ENCODE measurements at places on chromosomes 6 and 20.

DNA sequence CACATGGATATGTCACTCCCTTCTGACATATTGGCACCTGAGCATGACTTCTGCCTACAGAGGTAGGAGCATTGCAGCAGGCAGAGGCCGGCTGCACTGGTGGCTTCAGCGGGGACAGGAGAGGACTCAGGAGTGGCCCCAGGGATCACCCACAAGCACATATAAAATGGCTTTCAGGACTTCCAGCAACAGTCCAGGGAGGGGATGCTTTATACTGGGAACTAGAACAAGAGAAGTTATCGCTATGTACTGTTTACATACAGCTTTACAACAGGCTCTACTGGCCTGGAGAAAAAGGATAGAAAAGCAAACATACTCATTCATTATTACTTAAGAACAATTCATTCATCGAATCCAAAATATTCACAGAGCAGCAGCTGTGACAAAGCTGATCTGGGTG, 337.8 kb downstream of the THBS2 start:
- no peak for DNase-seq

GRCh38 chr6:37807656-37808055, 11.9 kb upstream of the ZFAND3 start:
- DNase-seq = no peak

DNA sequence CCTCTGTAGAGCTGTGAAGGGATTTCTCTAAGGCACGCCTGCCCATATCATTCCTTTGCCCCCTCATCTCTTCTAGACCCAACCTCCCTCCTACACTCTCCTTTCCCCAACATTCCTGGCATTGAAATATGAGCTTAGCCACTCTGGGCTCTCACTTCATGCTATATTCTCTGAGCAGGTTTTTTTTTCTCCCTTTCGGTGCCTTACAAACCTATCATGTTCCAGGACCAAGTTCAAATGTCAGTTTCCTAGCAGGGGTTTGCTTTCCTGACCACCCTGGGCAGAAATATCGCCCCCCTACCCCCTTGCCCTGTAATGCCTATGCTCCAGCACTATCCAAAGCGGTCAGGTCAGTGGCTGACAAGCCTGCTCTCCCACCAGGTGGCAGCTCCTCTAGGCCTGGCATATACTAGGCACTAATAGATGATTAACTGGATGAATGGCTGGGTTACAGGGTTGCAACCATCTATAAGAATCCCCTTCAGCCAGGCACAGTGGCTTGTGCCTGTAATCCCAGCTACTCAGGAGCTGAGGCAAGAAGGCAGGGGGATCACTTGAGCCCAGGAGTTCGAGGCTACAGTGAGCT, 25.7 kb upstream of the AAR2 start:
- no peak for DNase-seq

GRCh38 chr6:110662490-110663211, 152.6 kb downstream of the CDK19 start:
- DNase-seq = no peak

DNA sequence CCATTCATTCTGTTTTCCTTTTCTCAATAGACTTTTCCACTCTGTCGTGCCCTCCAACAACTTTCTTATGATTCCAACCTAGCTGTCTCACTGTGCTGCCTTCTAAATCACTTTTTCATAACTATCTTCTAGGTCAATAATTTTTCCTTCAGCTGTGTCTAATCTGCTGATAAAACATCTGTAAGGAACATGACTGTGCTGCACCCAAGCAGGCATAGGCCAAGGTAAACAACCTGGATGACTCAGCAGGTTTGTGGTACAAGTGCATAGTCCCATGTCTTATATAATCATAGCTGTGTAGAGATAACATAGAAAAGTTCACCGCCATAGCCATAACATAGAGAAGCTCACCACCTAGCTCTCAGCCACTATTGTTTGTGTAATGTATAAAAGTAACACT, 332.3 kb downstream of the PLCB1 start:
- DNase-seq = no peak

GRCh38 chr6:4377603-4378002, 242.2 kb upstream of the ECI2 start:
- DNase-seq = no peak

GRCh38 chr6:162940426-162940825, 212.7 kb downstream of the PACRG start:
- no peak for DNase-seq

GRCh38 chr6:150413781-150414281, 45.0 kb downstream of the IYD start:
- DNase-seq = no peak

DNA sequence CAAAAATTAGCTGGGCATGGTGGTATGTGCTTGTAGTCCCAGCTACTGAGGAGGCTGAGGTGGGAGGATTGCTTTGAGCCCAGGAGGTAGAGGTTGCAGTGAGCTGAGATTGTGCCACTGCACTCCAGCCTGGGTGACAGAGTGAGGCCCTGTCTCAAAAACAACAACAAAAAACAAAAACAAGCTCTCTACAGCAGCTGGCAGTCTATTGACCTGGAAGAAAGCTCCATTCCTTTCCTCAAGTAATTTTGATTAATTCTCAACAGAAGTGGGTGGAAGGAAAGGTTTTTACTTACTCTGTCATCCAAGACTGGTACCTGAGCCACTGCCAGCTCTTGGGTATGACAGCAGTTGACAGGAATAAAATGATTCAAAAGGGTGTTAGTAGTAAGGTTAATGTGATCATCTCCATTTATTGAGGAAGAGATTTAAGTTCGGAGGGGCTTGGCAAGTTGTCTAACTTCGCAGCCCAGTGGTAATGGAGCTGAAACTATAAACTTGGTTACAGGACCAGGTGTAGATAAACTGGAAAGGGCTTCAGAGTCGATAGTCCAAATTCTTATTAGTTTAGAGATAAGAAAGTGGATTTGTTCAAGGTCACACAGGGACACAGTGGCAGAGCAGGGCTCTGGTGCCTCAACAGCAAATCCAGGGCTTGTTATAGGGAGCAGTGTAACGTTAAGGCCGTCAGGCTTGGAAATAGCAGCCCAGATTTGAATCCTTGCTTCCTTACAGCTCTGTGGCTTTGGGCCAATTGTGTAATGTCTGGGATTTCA, 14.8 kb downstream of the SRSF3 start:
- no peak for DNase-seq

DNA sequence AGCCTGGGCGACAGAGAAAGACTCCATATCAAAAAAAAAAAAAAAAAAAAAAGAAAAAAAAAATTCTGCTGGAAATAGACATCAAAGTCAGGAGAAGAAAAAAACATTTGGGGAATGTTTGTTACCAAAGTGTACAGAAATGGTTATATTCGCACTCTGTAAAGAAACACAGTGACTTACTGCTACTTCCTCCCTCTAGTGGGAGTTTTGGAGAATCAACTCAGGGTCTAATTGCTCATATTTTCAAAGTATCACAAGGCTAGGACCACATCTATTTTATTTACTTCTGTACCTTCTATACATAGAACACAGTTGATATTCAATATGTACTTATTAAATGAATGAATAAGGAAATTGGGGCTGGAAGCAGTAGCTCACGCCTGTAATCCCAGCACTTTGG, 24.4 kb downstream of the ARG1 start:
- no peak for DNase-seq

DNA sequence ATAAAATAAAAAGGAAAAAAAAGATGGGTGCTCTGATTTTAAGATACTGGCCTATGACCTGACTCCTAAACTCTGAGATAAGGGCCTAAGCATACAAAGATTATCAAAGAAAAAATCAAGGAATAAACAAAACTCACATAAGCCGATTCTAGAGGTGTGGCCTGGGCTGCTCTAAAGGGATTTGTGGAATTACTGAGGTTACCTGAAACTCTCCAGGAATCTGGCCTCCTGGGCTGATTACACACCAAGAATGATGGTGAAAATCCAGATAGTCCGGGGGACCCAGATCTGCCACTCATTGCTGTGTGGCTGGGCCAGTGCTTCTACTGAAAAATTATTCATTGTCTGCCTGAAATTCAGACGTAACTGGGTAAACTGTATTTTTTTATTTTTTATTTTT, 122.7 kb upstream of the RNF24 start:
- no peak for DNase-seq

- DNase-seq = no peak
Measured at GRCh38 chr6:166527849-166528248, 58.6 kb downstream of the RAMACL start.

DNA sequence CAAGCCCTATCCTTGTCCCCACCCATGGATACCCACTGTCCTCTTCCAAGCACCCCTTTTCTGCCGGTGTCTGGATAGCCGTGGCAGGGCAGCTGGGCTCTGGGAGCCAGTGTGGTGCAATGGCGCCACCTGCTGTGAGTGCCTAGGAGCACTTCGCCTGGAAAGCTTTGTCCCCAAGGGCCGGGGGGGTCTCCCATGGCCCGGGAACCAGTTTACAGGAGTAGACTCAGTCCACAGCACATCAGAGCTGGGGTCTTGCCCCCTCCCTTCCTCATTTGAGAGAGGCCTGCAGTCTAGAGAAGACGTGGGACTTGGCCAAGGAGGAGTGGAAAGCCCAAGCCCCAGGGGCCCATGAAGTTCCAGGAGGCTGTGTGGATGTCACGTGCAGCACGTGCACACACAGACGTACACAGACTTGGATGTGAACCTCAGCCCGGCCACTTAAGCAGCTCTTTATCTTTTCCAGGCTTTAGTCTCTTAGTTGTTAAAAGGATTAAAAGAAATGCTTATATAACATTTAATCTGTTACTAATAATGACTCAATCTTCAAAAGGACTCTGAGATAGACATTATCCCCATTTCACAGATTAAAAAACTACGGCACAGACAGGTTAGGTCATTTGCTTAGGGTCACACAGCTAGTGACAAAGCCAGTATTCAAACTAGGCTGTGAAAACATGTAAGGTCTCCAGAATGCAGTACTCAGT, 40.9 kb upstream of the CDH22 start:
- DNase-seq = no peak

- DNase-seq = no peak
Measured at GRCh38 chr6:100296810-100297544, 167.7 kb downstream of the SIM1 start.

DNA sequence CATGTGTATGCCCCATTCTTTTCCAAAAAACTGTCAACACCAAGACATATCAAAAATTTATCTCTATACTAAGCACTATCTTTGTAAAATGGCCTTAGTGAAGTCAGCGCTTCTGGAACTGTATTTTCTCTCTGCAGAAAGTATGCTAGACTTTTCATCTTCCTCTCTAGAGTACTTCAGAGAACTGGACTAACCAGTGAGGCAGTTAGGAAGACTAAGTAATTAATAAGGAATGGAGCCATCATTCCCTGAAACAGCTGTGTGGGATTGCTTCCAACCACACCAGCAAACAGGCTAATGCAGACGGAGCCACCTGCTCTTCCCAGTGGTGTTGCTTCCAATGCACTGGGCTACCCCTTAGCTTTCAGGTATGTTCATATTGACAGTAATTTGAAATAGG, 169.1 kb upstream of the FUT9 start:
- DNase-seq = no peak

DNA sequence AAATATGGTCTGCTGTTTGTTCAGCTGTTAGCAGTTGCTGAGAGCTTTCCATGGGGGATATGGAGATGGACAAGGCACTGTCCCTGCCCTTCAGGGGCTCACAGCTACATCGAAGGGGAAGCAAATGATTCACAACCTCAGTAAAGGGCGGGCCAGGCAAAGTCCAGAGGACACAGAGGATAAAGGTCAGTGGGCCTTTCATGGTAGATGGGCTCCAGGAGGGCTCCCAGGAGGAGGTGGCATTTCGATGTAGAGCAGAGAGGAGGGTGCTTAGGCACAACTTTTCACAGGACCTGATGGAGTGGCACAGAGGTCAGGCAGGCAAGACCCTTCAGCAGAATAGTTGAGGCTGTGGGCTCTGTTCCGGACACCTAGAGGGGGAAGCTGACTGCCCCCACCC, 15.2 kb upstream of the MLN start:
- no peak for DNase-seq

GRCh38 chr20:235891-236290, 8.8 kb downstream of the DEFB129 start:
- no peak for DNase-seq

DNA sequence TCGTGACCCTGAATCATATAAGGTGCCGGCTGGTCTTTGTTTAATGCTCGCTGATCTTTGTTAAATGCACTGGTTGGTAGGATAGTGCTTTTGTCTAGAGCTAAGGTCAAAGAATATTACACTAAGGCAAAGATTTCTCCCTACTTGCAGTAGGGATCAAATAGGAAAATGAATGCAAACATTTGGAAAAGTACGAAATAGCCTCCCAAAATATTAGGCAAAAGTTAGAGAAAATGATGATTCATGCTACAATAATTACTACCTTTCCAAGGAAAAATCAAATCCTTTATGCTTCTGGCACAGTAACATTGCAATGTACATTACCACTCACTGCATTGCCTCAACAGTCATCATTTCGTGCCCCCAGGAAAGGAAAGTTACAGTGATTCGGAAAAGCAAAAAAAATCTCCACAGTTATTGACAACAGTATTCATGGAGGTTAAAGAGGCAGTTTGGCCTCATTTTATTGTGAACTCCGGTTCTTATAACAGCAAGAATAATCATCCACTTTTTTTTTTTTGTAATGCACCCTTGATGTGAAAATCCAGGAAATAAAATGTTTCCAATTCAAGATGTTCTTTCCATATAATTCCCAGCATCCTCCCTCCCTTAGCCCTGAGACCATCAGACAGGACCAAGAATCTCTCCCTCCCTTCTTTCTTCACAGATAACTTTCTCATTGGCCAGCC, 61.7 kb upstream of the ZMYND8 start:
- DNase-seq = no peak

DNA sequence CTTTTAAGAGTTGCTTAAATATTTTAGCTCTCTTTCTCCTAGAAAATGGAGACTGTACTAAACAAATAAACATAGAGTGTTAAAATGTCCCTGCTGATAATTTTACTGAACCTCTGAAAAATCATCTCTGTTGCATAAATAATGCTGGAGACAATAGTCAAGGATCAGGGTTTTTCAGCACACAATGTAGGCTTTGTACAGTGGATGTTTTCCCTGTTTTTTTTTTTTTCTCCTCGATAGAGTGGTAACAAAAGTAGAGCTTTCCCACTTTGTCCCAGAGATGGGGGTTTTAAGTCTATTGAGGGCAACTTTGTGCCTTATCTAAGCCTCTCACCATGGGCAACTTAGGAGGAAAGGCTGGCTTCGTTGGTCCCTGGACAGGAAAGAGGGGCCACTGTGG, 222.6 kb upstream of the HDDC2 start:
- DNase-seq = no peak

GRCh38 chr20:49831022-49831769, 18.6 kb downstream of the SLC9A8 start:
- no peak for DNase-seq

- DNase-seq = no peak
Measured at GRCh38 chr6:157333537-157333936, 10.2 kb upstream of the TMEM242 start.

GRCh38 chr20:58024241-58024721, 204.2 kb downstream of the ANKRD60 start:
- no peak for DNase-seq

- DNase-seq = no peak
Measured at GRCh38 chr6:54618572-54618971, 228.0 kb upstream of the FAM83B start.

- no peak for DNase-seq
Measured at GRCh38 chr6:135162678-135163439, 18.2 kb upstream of the MYB start.
